ENCODE measurements at places on chromosomes 2 and 18.

- DNase-seq = no peak
Measured at GRCh38 chr2:202221873-202222272, 16.5 kb downstream of the SUMO1 start.

DNA sequence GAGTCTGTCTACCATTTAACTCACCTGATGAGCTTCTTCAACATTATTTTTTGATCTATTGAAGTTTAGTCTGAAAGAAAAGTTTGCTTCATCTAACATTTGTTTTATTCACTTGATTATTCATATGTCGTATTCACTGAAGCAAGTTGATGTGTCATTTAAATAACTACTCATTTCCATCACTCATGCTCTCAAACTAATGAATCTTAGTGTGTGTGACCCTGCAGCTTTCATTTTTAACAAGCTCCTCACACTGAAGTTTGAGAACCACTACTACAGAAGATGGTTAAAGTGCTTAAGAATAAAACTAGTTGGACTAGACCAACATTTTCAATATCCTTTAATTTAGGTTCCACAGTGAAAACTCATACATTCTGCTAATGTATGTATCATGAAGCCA lies 1.8 kb upstream of the ABI2 start:
- DNase-seq = no peak

DNA sequence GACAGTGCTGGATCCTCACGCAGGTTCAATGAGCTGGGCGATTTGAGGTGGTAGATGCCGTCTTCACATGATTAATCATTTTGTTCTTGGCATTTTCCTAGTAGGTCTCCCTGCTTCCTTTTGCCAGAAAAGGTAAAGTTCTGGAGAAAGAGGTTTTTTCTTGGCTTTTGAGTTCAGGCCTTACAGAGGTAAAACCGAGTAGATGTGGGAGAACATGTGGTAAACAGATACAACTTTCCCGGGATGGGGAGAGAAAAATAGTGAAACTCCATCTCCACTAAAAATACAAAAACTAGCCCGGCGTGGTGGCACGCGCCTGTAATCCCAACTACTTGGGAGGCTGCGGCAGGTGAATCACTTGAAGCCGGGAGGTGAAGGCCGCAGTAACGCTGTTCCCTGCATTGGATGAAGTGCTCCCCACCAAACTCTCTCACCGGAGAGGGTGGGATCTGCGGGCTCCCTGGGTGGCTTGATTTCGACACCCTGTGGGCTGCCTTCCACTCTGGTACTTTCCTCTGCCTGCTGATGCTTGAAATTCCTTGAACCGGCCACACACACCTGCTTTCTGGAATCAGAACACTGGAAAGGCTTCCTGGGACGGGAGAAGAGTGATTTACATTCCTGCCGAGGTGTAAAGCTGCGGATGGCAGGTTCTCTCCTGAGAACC lies 88.8 kb downstream of the ACTR3 start:
- DNase-seq = no peak

- no peak for DNase-seq
Measured at GRCh38 chr2:2842466-2842865, 511.4 kb upstream of the MYT1L start.

GRCh38 chr2:46378616-46379015 lies 81.4 kb downstream of the EPAS1 start:
- DNase-seq = no peak

DNA sequence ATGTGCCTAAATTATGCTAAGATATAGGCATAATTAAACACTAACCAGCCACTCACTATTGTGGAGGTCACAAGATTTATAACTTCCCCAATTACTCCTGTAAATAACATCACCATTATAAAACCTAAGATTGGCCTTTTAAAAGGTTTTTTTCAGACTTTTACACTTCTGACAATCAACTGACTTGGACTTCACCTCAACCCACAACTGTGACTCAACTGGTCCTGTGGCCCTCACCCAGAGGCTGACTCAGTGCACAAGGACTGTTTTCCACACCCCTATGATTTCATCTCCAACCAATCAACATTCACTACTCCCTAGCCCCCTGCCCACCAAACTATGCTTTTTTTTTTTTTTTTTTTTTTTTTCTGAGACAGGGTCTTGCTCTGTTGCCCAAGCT lies 11.6 kb downstream of the TTR start:
- no peak for DNase-seq

- no peak for DNase-seq
Measured at GRCh38 chr2:233482616-233483015, 84.0 kb downstream of the USP40 start.

GRCh38 chr2:174486563-174487107 lies at the start of gene GPR155:
Gene GPR155 (minus strand): TSS chr2:174487029. CDS start chr2:174481956, 5,073 bp downstream.
- no peak for DNase-seq

DNA sequence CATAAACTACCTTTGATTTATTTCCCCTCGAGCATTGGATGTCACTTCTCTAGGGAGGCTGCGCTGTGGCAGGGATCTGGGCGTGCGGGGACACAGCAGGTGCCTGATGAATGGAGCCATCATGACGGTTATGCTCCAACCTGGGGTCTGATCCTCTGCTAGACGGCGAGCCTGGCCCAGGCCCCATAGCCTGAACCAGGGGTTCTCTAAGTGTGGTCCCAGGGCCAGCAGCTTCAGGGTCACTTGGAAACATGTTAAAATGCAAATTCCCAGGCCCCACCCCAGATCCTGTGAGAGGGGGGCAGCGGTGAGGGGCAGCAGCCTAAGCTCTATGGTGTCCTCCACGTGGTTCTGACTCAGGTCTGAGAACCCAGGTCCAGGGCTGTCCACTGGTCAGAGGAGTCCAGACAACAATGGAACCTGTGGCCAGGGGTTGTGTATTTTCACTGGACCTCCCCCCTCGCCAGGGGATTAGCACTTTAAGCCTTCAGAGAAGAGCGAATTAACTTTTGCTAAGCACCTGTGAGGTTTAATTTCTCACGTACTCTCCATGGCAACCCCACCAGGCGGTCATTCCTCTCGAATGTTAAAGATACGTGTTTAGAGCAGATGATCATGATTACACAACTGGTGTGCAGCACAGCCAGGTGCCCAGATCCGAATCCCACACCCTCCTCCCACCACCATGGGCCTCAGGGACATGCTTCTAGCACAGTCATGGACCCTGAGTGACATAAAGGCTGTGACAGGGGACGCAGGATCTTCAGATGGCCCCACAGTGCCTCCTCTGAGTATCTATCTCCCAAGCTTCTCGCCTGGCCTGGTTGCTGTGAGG lies 1.6 kb upstream of the ARHGEF4 start:
- no peak for DNase-seq

GRCh38 chr2:175880-176820 lies 87.7 kb downstream of the SH3YL1 start:
- no peak for DNase-seq

- no peak for DNase-seq
Measured at GRCh38 chr2:226086190-226086589, 686.7 kb downstream of the NYAP2 start.

DNA sequence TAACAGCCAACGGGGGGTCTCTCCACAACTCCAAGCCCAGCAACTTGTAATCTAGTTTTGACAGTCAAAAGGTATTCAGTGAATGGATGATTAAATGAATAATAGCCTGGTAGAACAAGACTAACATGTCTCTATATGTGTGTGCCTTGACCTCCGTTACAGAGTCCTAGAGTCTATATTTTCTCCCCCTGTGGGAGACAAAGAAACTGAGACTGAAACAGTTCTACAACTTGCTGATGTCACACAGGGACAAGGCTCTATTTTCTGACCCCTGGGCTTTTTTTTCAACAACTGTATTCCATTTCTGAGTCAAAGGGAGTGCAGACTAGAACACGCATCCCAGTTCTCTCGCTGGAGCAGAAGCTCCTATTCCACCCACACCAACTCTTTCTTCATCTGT lies 223.6 kb upstream of the AGAP1 start:
- DNase-seq = no peak

GRCh38 chr2:27013738-27014137 lies 19.0 kb upstream of the TMEM214 start:
- no peak for DNase-seq

DNA sequence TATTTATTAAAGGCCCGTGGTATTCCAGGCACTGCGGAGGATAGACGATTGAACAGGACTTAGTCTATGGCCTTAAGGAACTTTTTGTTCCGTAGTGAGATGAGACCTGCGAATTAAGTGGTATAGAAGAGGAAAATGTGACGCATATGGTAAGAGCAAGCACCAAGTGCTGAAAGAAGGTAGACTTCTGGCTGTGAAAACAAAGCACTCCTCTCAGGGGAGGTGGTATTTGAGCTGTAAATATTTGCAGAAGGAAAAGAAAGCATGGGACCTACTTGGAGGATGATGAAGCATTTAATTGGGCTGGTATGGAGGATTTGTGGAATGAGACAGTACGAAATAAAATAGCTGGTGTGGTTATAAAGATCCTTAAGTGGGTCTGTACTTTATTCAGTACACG lies 62.5 kb downstream of the GPR39 start:
- DNase-seq = no peak

GRCh38 chr2:10075571-10076209 lies 4.5 kb downstream of the CYS1 start:
- no peak for DNase-seq

GRCh38 chr2:96763511-96764252 lies 3.0 kb downstream of the CNNM4 start:
- no peak for DNase-seq

- no peak for DNase-seq
Measured at GRCh38 chr18:13261661-13262357, 43.2 kb downstream of the LDLRAD4 start.

- peak; percentile 73 for DNase-seq
Measured at GRCh38 chr2:111705711-111706336, 178.2 kb downstream of the ANAPC1 start.

DNA sequence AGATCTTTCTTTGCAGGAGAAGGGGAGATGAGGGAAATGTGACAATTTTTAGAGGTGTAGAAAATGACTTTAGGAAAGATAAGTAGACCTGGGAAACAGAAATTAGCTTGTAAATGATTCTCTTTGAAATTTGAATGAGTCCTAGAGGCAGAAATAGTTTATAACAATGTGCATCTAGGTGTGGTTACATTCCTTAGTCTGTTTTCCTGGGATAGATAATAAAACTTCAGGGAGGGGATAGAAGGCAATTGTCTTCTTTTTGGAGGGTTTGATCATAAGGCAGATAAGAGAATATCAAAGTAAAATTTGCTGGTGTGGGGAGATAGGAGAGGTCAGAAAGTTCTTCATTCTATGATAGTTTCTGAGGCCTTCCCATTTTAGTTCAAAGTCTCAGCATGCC lies 1344.3 kb upstream of the LRRTM1 start:
- DNase-seq = no peak

- no peak for DNase-seq
Measured at GRCh38 chr2:134089454-134089853, 164.4 kb upstream of the MGAT5 start.

GRCh38 chr2:98300141-98300874 lies 45.9 kb upstream of the CNGA3 start:
- no peak for DNase-seq

DNA sequence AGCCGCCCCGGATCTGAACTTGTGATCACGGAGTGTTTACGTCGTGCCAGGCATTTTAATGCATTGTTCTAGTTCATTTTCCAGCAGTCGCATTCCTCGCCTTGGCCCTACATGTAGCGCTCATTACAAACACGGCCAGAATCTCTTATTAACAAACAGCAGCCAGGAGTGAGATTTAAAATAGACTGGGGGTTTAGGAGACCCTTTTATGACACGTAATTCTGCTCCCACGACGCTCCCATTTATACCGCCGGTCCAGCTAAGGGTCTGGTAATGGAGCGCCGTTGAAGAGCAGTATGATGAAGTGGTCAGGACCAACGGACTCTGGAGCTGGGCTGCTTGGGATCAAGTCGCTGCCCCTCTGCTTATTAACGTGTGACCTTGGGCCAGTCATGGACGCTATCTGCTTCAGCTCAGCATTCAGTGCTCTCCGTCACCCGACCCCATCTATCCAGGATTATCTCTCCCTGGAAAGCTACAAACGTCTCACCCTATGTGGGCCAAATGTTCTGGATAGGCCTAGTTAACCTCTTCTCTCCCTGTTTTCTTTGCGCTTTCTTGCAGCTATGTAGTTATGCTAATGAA lies 745 bp downstream of the MSH2 start:
- no peak for DNase-seq

- no peak for DNase-seq
Measured at GRCh38 chr2:163600801-163601200, 135.0 kb downstream of the FIGN start.
